ENCODE measurements at places on chromosomes 5 and 9.

GRCh38 chr9:130283539-130284248 lies 18.1 kb downstream of the HMCN2 start:
- no peak for DNase-seq

- DNase-seq, result no peak
Measured at GRCh38 chr9:132481053-132481849, 71.2 kb downstream of the CFAP77 start.

DNA sequence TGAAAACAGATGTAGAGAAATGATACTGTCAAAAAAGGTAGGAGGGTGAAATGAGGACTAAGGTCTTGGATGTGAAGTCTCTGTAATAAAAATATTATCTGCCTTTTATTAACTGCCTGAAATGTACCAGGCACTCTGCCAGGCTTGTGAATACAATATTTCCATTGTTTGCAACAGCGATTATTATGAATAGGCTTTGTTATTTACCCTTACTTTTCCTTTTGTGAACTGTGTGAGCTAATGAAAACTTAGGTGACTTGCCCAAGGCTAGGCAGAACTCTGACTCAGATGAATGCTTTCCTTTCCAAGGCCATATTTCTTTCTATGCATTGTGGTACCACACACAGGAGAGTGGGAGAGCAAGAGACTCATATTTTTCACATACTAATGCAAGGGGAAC lies 204.1 kb downstream of the CDH12 start:
- peak; percentile 55 for DNase-seq

DNA sequence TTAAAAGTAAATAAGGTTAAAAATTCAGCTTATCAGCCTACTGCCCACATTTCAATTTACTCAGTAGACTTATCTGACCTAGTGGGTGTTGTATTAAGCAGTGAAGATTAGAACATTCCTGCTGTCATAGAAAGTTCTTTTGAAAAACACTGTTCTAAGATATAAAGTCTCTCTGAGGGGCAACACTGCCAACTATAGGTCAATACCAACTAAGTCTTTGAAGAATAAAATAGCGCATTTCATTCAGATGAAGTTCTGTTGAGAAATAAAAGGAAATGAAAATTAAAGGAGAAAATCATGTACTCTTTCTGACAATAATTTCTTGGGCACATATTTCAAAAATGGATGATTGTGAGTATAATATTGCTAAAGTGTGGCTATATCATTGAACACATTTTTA lies 86.8 kb downstream of the PTPRD start:
- no peak for DNase-seq

DNA sequence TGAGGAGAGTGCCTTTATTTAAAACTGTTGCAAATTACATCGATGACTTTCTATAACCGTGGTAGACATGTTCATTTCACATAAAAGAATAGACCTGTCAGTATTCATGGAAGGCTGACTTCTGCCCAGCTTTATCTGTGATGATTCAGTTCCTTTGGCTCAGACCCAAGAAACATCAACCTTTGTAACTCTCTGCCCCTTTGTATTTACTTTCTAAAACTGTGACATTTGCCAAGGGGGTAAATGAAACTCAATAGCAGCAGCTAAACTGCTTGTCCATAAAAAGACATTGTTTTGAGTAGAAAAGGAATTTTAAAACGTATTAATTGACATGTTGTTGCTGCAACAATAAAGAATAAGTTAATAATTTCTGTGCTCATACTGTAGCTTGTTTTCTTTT lies 137.8 kb upstream of the ANKH start:
- DNase-seq, result peak; percentile 84

- DNase-seq, result no peak
Measured at GRCh38 chr9:75985515-75985914, 95.0 kb downstream of the PCSK5 start.

GRCh38 chr5:42518595-42519221 lies 95.5 kb downstream of the GHR start:
- DNase-seq, result no peak

GRCh38 chr5:67170767-67171166 lies 25.8 kb downstream of the CD180 start:
- DNase-seq, result no peak

- peak; percentile 32 for DNase-seq
Measured at GRCh38 chr9:126207256-126207655, 119.4 kb upstream of the MVB12B start.

GRCh38 chr5:175494264-175495183 lies 16.2 kb downstream of the SFXN1 start:
- DNase-seq, result no peak

DNA sequence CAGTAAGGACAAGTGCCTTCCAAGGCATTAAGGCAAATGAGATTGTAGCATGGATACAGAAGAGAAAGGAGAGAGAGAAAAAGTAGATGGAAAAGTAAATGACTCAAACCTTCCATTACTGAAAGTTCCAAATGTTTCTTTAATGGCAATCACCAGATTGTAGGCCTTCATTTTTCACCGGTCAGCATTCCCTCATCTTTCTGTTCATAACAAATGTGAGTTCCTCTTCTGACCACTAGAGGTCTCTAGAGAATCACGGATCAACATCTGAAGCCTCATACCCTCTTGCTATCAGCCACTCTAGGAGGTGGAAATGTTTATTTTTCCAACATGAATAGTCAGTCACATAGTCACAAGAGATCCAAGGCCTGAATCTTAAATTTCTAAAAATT lies 73.6 kb upstream of the RPS23 start:
- DNase-seq, result no peak

- peak; percentile 54 for DNase-seq
Measured at GRCh38 chr9:69180670-69181069, 6.6 kb downstream of the TJP2 start.

DNA sequence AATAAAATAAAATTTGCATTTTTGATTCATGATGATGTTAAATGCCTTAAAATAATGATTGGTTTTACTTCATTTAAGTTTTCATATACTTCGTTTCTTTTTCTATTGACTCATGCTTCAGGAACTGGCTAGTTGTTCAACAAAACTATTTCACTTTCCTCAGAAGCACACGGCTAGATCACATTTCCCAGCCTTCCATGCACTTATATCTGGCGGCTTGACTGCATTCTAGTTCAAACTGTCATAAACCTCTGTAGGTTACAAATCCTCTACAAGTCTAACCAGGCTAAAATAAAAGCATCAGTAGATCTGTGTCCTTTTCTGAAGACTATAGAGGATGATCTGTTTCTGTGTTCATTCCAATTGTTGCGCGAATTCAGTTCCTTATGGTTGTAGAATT lies 46.3 kb upstream of the CNTLN start:
- no peak for DNase-seq

GRCh38 chr5:128777052-128777451 lies 188.2 kb upstream of the SLC27A6 start:
- DNase-seq, result no peak

GRCh38 chr5:135091286-135091685 lies 57.3 kb upstream of the PITX1 start:
- no peak for DNase-seq

GRCh38 chr5:156155598-156155997 lies 171.4 kb upstream of the SGCD start:
- no peak for DNase-seq

DNA sequence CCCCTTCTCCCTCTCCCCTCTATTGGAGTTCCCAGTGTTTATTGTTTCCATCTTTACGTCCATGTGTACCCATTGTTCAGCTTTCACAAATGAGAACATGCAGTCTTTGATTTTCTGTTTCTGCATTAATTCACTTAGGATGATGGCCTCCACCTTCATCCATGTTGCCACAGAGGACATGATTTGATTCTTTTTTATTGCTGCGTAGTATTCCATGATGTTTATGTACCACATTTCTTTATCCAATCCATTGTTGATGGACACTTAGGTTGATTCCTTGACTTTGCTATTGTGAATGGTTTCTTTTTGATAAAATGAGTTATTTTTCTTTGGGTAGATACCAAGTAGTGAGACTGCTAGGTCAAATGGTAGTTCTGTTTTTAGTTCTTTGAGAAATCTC lies 88.9 kb downstream of the NDUFS4 start:
- DNase-seq, result no peak

- no peak for DNase-seq
Measured at GRCh38 chr9:136776947-136777346, 12.6 kb upstream of the LCN15 start.

DNA sequence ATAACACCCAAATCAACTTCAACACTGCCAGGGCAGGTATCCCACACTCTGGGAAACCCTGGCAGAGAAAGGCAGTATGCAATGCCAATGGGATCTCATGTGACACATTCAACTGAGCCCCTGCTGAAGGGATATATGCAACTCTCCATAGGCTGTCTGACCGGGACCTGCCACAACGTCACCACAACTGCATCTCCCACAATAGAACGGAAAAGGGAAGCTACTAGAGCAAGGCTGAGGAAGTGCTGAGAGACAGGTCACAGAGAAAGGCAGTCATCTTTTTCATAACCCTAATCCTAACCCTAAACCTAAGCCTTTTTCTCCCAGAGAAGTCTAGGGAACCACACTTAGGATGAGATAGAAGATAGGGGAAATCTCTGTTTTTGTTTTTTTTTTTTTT lies 345.9 kb upstream of the CD180 start:
- no peak for DNase-seq

GRCh38 chr5:42974536-42974935 lies 65.6 kb downstream of the ANXA2R start:
- no peak for DNase-seq

DNA sequence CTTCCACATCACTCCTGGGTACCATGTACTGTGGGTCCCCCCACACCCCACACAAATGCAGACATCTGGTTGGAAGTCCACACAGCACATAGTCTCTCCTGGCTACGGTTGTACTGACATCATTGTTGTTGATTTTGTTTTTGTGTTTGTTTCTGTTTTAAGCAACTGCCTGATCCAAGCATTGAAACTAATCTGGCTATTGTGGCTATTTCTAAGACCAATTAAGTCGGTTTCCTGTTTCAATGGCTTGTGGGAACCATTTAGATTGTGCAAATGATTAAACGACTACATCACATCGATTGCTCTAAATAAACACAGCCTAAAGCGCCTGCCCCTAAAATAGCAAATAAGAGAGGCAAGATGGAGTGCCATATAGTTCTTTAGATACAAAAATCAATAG lies 226.8 kb upstream of the IRX4 start:
- DNase-seq, result no peak

GRCh38 chr5:155125551-155126095 lies 112.1 kb downstream of the KIF4B start:
- no peak for DNase-seq

DNA sequence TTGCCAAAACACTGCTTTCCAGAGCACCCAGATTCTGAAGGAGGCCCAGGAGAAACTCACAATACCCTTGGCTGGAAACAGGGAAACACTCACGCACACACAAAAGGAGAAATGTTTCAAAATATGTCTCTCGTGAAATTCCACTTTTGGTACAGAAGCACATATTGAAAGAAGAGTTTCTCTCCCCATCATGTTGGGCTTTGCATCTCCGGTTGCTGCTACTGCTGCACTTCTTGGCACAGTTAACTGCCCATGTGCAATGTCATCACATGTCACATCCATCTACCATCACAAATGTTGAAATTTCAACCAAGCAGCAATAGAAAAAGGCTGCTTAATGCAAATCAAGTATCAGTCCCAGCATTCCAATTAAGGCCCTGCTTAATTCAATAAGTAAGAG lies 72.1 kb downstream of the ABCA1 start:
- DNase-seq, result no peak

DNA sequence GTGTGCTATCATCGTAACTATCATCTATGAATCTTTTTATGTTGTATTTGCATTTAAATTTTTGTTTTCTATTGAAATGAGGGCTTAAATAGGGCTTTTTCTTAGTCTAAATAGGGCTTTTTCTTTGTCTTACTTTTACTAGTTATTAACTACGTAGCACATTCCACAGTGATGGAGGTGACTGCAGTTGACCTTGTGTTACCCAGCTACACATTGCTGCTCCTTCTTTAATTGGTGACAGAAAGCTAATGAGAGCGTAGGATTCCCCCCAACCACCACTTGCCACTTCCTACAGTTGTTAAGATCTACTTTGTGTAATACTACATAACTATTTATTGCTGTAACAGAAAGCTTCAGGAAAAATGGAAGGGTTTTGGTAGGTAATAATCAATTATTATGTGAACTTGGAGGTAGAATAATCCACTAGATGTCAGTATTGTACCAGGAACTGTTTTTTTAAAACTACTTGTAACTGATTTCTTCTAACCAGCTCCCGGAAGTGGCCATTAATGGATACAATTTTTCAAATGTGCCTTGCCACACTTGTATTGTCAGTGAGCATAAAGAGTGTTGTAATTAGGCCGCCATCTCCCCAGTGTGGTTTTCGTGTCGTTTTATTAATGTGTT lies 18.0 kb downstream of the MTRR start:
- DNase-seq, result peak; percentile 70

- no peak for DNase-seq
Measured at GRCh38 chr9:114919611-114920010, 10.8 kb downstream of the TNFSF8 start.

- DNase-seq, result no peak
Measured at GRCh38 chr5:133440467-133441115, 171.8 kb downstream of the FSTL4 start.

GRCh38 chr5:155343468-155343867 lies 329.9 kb downstream of the KIF4B start:
- no peak for DNase-seq

DNA sequence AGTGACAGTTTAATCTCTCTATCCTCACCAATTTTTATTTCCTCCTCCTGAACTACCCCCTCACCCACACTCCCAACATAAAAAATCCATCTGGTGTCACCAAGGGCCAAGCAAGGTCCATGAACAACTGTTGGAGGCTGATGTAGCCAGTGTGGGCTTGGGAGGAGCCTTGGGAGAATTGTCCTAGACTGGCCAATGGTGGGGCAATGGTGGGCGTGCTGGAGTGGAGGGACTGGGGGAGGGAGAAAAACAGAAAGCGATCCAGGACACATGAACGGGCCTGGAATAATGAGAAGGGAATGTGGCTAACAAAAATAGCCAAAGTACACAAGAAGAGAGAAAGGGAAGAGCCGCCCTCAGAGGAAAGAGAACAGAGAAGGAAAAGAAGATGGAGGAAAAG lies 272.6 kb downstream of the ENC1 start:
- DNase-seq, result no peak

- DNase-seq, result no peak
Measured at GRCh38 chr9:134463280-134463679, 137.0 kb downstream of the RXRA start.

- DNase-seq, result peak; percentile 38
Measured at GRCh38 chr5:158676642-158677469, 422.9 kb downstream of the EBF1 start.

- DNase-seq, result no peak
Measured at GRCh38 chr5:38600329-38601045, 44.0 kb upstream of the LIFR start.

- DNase-seq, result no peak
Measured at GRCh38 chr9:94207781-94208180, 51.3 kb upstream of the ZNF169 start.

GRCh38 chr5:82641331-82642003 lies 363.3 kb upstream of the RPS23 start:
- DNase-seq, result peak; percentile 94
